Right lung (tissue), 10 donors: ENCODE measurements at places on chromosomes 1 and 21.

GRCh38 chr1:177890479-177890878 is 79.4 kb downstream of the SEC16B start:
- DNase-seq = no peak

GRCh38 chr1:177934461-177934860 is 35.4 kb downstream of the SEC16B start:
- DNase-seq = no peak

GRCh38 chr1:11571906-11572616 is 82.2 kb downstream of the FBXO2 start:
- no peak for DNase-seq

DNA sequence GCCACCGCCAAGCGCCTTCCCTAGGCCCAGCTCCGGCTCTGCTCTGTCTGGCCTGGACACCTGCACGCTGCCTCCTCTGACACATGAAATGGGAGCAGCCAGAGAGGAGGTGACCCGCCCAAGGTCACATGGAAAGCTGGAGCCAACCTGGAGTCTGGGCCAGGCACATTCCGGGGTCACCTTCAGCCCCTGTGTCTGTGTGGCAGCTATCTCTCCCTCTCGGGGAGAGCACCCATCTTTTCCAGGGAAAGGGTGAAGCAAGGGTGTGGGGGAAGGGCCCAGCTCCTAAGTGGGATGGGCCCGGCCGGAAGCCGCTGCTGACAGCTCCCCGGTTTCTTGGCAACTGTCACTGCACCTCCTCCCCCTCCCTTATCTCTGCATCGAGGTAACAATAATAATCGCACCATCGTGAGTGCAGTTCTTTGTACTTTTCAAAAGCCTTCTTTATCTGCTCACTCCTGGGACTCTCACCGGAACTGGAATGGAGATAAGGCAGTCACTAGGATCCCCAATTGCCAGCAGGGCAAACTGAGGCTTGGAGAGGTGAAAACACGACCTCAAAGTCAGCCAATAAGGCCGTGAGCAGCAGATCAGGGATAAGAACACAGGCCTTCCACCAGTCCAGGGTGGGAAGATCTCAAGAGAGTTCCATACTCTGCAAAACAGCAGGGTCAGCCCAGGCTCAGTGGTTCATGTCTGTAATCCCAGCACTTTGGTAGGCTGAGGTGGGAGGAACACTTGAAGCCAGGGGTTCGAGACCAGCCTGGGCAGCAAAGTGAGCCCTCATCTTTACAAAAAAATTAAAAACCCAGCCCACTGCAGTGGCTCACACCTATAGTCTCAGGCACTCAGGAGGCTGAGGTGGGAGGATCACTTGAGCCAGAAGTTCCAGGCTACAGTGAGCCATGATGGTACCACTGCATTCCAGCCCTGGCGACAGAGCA is 36.9 kb downstream of the RAP1GAP start:
- DNase-seq = no peak
